ENCODE measurements at places on chromosomes 2 and 18.
A peak's percentile ranks its signal among the peaks of the same experiment; 100 is the strongest.

DNA sequence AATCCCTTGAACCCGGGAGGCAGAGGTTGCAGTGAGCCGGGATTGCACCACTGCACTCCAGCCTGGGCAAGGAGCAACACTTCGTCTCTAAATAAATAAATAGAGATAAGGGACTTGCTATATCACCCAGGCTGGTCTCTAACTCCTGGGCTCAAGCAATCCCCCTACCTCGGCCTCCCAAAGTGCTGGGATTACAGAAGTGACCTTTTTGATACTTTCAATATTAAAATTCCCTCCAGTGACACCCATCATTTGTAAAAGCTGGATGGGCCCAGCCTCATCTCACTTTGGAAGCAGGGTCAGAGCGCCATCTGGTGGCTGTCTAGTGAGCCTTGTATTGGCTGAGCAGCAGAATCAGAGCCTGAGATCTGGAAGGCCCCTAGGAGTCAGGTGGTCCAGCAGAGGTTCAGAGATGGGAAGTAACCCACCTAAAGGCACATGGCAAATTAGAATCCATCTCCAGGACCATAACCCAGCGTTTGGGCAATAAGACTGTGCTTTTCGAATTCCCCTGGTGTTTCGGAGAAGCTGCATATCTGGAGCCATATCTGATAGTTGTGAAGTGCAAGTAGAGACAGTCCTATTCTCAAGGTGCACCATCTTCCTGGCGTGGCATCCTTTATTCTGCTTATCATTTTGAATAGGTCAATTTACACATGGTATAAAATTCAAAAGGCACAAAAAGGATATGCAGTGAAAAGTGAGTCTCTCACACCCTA, 18.3 kb upstream of the SLC35F6 start:
- no peak overlapping the region for H3K4me3 ChIP-seq
- peaks cover 10% of the 10 kb centered on the region for H3K4me1 ChIP-seq
- DNase-seq, result no peak
- H3K27ac ChIP-seq, result no peak overlapping the region

DNA sequence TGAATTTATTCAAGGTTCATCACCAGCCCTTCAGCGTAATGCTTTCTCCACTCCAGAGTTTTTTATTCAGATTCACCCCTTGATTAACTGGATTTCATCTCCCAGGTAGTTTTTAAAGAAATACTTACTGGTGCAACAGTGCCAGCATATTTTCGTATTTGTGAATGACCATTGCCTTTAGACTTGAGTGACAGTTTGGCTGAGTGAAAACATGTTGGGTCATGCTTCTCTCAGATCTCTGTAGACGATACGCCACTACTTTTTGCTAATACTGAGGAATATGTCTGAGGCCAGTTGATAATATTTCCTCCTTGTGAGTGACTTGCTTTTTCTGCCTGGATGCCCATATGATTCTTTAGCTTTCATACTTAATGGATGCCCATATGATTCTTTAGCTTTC, 51.5 kb downstream of the CYP26B1 start:
- no peak overlapping the region for H3K27ac ChIP-seq
- peaks cover 10% of the 10 kb centered on the region for H3K4me1 ChIP-seq
- no peak for DNase-seq

GRCh38 chr2:7430421-7430868, 513.2 kb downstream of the RNF144A start:
- no peaks in the 10 kb centered on the region for H3K27me3 ChIP-seq
- H3K27ac ChIP-seq, result no peak overlapping the region
- no peaks in the 10 kb centered on the region for H3K36me3 ChIP-seq
- H3K4me3 ChIP-seq, result no peak overlapping the region

DNA sequence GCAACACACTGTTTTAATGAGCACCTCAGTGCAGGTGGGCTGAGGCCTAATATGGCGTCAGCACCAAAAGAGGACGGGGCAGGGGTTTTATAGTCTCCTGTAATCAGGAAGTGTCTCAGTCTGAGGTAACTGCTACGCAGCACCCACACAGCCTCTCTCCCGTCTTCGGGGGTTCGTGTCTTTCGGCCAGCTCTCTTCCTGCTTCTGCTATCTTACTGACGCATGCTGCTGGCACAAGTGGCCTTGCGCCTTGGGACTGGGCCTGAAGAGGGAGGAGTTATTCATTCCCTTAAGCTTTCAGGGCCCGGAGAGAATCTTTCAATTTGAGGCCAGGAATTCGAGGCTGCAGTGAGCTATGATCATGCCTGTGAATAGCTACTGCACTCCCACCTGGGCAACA, 14.5 kb upstream of the PAPOLG start:
- H3K36me3 ChIP-seq, result no peaks in the 10 kb centered on the region
- H3K27me3 ChIP-seq, result no peaks in the 10 kb centered on the region
- no peaks in the 10 kb centered on the region for H3K4me1 ChIP-seq
- no peak overlapping the region for H3K27ac ChIP-seq

DNA sequence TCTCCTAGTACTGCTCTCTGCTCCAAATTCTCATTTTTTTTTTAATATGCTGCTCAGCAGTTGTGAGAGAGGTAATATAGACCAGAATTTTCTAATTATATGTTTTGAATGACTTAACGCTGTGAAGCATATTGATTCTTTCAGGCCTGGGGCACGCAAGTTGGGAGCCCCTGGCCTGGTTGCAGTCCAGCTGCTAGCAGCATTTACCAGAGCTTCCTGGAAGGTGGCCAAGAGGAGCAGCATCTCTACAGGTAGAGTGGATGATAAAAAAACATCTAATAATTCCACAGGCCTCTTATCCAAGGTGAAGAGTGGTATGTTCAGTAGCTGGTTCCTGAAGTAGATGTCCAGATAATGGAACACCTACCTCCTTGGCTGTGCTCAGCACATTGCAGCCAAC, 7.3 kb upstream of the UGP2 start:
- H3K36me3 ChIP-seq, result no peaks in the 10 kb centered on the region
- DNase-seq, result no peak
- H3K27ac ChIP-seq, result no peak overlapping the region
- no peaks in the 10 kb centered on the region for H3K27me3 ChIP-seq
- H3K4me3 ChIP-seq, result no peak overlapping the region

- no peak for DNase-seq
- H3K27me3 ChIP-seq, result no peaks in the 10 kb centered on the region
- no peak overlapping the region for H3K27ac ChIP-seq
Measured at GRCh38 chr2:171025214-171025613, 96.2 kb downstream of the GORASP2 start.

DNA sequence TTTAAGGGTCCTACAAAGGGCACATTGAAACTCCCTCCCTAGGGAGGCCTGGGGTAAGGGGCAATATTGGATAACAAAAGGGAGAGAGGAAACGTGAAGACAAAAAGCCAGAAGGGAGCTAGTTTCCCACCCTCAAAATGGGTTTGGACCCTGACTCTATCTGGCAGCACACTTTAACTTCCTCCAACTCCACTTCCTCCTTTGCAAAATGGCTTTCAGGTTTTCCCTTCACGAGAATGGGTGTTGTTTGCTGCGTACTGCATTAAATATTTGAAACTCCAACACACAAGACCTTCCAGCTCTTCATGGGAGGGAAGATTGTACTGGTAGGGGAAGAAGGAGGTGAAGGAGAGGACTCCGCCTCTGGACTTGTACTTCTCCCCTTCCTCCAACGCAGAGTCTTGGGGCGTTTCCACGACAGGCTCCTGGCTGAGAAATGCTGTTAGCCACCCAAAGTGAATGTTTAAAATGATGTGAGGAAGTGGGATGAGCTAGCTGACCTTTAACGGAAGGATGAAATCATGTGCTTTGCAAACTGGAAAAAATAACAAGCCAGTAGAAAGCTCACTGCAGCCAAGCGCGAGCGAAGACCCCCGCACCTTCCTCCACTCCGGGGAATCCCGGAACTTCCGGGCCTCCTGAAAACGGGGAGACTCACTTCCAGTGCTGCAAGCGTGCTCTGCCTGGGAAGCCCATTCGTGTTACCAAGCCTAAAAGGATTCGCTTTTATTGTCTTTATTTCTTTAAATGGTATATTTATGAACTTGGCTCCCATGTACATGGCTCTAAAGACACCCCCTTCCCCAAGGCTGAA, 85.6 kb downstream of the VIT start:
- no peak overlapping the region for H3K27ac ChIP-seq
- no peak for DNase-seq
- no peaks in the 10 kb centered on the region for H3K27me3 ChIP-seq
- no peaks in the 10 kb centered on the region for H3K36me3 ChIP-seq
- H3K4me1 ChIP-seq, result peaks cover 4% of the 10 kb centered on the region

DNA sequence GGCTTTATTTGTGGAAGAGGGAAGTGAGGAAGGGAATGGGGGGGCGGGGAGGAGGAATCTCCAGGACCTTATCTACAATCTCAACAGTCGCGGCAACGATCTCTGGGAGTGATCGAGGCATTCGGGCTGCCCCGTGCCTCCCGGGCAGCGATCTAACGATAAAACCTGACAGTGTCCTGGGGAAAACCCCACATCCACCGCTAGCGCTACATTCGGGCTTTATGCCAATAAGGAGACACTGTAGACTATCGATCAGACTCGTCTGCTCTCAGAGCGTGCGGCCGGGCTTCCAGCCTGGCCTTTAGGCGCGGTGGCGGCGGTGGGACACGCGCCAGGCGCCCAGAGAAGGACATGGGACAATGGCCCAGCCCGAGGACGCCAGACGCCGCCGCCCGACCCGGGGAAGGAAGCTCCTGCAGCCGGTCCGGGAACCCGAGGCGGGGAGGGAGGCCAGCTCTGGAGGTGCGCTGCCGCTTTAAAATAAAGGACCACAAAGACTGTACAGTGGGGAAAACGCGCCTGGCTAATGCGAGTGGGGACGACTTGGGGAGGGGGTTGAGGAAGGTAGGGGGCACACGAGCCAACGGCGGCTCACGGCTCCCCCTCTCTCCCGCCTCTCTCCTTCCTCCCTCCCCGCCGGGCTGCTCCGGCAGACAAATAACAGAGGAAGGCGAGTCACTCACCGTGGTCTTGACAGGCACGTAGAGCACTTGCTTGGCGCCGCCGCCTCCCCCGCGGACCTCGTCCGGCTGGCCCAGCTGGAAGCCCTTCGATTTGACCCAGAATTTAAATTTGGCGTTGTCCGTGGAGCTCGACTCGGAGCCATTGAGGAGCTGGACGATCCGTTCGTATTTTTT, 2.2 kb downstream of the NOL4 start:
- H3K36me3 ChIP-seq, result no peaks in the 10 kb centered on the region
- DNase-seq, result no peak
- H3K27me3 ChIP-seq, result peaks cover 89% of the 10 kb centered on the region
- H3K4me1 ChIP-seq, result no peaks in the 10 kb centered on the region
- H3K4me3 ChIP-seq, result no peak overlapping the region

DNA sequence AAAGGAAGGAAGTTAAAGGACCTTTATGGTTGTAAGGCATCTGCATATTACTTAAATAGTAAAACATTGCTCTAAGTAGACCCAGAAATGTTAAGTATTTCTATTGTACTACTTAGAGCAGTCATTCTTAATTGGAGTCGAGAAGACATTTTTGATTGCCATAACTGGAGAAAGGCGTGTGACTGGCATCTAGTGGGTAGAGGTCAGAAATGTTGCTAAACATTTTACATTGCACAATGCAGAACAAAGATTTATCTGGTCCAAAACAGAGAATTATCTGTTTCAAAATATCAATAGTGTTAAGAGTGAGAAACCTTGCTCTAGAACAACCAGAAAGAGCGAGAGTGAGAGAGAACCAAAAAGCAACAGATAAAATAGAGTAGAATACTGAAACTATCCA, 23.3 kb upstream of the ROCK1 start:
- no peak for DNase-seq
- no peak overlapping the region for H3K27ac ChIP-seq
- H3K4me3 ChIP-seq, result no peak overlapping the region

DNA sequence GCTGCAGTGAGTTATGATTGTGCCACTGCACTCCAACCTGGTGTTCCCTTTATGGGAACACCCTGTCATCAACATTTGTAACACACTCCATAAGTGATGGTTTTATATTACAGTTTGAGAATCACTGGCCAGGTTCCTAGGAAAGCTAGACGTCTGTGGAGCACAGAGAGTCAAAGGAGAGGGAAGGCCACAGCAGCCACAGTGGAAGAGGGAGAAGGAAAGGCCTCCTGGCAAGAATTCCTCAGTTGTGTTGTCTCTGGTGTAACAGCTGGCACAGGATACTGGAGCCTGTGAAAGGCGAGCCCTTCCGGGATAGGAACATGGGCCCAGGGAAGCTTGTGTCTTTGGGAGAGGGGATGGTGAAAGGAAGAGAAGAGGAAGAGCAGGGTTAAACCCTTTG, 360.5 kb upstream of the PIK3C3 start:
- no peaks in the 10 kb centered on the region for H3K36me3 ChIP-seq
- H3K4me3 ChIP-seq, result no peak overlapping the region
- H3K27me3 ChIP-seq, result no peaks in the 10 kb centered on the region
- DNase-seq, result no peak

GRCh38 chr2:233708942-233709341, 3.8 kb upstream of the UGT1A5 start:
- H3K4me1 ChIP-seq, result peaks cover 22% of the 10 kb centered on the region
- no peak overlapping the region for H3K4me3 ChIP-seq
- no peaks in the 10 kb centered on the region for H3K36me3 ChIP-seq

DNA sequence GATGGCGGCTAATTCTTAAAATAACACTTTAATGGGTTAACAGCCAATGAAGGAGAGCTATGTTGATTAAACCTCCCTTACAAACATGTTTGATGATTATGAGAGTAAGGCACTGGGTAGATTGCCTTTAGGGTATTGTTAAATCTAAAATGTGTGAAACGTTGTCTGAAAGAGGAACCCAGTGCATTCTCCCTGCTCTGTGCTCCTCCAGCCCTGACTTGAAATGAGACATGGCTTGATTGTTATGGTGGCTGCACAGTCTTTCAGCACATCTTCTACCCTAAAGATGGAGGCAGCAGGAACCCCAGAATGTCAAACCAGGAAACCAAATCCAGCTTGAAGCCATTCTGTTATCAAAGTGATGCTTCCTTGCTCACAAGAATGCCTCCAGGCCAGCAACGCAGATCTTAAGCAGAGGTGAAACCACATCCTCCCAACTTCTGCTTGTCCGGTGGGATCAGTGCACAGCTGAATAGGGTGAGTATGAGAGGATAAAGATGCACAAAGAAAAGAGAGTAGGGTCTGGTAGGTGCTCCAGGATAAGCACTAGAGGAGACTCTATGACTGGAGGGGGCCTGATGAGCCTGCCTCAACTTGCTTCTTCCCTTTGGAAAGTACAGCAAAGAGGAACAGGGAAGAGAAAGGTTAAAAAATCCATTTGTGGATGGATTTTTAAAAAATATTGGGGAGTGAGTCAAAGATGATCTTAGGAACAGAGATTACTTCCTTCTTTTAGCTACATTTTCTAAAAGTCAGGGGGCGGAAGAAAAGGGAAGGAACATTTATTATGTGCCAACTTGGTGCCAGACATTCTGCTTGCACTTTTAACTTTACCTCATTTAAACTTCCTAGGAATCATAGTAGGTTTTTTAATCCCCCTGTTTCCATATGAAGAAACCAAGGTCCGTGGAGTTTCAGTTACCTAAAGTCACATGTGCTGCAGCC, 523.0 kb downstream of the TXNL1 start:
- no peaks in the 10 kb centered on the region for H3K4me1 ChIP-seq
- H3K4me3 ChIP-seq, result no peak overlapping the region
- no peak for DNase-seq

GRCh38 chr18:26549263-26550094, 1.1 kb upstream of the KCTD1 start:
- H3K4me3 ChIP-seq, result peak overlapping the region; percentile 98
- peaks cover 26% of the 10 kb centered on the region for H3K36me3 ChIP-seq
- no peaks in the 10 kb centered on the region for H3K27me3 ChIP-seq
- peak; percentile 79 for DNase-seq
- H3K27ac ChIP-seq, result peak overlapping the region; percentile 93
- peaks cover 15% of the 10 kb centered on the region for H3K4me1 ChIP-seq

Measured in RWPE2 (cell line).